ENCODE measurements at places on chromosomes 7 and 10.

DNA sequence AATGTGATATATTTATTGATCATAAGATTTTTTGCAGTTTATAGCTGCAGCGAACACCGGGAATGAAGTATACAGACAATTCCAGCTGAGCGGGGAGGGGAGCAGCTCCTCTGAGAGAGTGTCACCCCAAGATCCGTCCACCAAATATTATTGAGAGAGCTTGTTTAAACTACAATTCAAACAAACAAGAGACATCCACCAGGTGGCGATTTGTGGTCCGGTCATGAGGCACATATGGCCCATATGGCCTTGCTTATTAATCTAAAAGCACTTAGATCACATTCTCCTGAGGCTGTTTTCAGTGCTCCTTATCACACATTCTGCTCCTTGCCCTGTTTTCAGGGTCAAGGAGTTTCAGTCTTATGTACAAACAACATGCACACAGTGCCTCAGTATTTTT, 83.1 kb downstream of the THSD7A start:
- DNase-seq = no peak

DNA sequence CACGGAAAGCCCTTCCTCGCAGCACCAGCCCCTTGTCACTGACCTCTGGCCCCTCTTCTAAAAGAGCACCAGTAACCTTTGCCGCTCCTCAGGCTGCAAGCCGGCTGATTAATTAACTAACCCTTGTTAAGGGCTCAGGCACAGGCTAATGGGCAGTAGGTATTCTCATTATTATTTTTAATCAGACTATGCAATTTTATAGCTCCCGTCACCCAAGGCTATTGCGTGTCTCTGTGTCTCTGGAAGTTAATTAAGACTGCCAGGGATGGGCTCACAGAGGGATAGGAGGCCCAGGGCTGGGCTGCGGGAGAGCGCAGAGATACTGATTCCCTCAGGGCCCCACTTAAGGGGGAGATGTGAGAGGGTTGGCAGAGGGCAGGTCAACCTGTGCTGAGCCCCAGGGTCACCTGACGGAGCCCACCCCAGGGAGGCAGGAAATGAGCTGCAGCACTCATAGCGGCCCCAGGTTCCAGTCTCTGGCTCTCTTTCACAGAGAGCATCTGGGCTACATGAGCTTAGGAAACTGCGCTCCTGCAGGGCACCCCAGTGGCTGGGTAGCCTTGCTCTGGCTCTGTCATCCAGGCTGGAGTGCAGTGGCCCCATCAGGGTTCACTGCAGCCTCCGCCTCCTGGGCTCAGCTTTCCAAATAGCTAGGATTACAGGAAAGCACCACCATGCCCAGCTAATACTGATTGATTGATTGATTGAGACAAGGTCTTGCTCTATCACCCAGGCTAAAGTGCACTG, 92.2 kb upstream of the LRRC4 start:
- DNase-seq = no peak

- DNase-seq = no peak
Measured at GRCh38 chr7:33043501-33044400, 18.8 kb downstream of the NT5C3A start.

DNA sequence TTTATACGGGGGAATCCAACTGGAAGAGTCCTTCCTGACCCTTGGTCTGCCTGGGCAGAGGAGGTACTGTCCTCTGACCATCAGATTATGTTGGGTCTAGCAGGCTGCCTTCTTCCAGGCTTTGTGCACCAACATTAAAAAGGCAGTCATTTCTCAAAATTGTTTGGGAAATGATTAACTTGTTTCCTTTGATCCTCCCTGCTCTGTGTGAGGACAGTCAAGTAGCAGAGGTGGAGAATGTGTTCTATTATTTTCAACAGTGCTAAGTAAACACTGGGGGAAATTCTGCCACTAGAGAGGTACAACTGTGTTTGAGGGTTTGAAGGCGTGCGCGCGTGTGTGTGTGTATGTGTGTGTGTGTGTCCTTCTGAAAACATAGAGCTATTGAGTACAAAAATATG, 20.6 kb downstream of the ACSL5 start:
- no peak for DNase-seq

GRCh38 chr10:114081911-114082583, 38.4 kb downstream of the ADRB1 start:
- no peak for DNase-seq

DNA sequence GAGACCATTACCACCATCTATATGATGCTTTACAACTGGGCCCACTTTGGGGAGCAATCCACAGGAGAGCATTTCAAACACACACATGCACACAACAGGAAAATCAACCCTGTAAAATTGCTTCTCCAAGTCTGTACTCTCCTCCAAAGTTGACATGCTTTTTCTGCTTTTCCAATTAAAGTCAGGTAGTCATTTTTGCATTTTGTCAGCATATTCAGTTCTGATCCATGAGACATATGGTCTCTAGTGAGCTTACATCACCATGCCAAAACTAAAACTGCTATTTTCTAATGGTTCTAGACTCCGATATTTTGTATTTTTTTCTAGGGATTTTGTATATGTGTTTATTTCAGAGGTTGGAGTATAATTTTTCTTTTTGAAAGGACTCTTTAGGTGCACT, 373.5 kb upstream of the LRRTM3 start:
- no peak for DNase-seq

DNA sequence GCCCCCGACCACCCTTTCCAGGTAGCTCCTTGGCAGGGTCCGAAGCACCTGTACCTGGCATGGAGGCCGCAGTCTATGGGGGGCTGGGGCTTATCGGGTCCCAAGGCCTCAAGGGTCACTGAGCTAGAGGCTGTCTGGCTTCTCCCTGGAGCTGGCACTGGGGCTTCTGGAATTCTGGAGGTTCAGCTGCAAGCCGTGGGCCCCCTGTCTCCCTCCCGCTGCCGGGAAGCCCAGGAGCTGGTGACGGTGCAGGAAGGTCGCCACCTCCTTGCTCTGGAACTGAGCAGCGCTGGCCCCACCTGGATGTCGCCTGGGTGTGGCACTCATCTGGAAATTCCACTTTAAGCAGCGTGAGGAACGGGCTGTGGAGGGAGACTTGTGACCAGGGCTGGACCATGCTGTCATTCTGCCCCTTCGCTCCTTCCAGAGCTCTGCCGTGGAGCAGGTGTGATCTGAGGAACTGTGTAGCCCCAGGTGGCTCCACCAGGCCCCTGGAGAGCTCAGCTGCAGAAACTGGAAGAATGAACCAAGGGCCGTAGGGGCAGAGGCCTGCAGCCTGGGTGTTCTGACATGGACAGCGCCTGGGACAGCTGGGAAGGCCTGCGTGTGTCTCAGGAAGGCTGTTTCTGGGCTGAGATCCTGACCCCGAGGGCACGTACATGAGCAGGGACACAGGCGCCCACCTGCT, 129.7 kb upstream of the PPP2R2D start:
- no peak for DNase-seq

- no peak for DNase-seq
Measured at GRCh38 chr7:138705167-138705566, 4.0 kb upstream of the SVOPL start.

GRCh38 chr10:33939410-33939809, 604.9 kb upstream of the NRP1 start:
- DNase-seq = no peak

GRCh38 chr10:126924180-126924914, 19.1 kb downstream of the DOCK1 start:
- no peak for DNase-seq

- DNase-seq = no peak
Measured at GRCh38 chr7:135420786-135421185, 89.1 kb downstream of the CNOT4 start.

- peak; percentile 56 for DNase-seq
Measured at GRCh38 chr10:70461397-70462348, 16.9 kb upstream of the PALD1 start.

DNA sequence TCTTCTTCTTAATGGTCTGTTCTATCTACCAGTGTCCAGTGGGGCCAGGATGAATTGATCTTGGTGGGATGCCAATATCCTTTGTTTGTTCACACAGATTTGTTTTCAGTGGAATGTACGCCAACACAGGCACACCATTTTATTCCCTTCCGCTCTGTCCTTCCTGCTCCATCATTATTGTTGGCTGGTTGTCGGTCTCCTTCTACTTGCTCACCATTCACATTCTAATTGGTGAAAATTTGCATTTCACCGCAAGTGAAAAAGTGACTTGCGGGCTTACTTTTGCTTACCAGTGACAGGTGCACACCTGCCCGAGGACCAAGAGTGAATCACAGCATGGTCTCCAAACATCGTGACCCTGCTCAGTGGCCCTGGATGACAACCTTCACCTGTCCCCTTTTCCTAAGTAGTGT, 148.3 kb downstream of the NOC3L start:
- DNase-seq = no peak

DNA sequence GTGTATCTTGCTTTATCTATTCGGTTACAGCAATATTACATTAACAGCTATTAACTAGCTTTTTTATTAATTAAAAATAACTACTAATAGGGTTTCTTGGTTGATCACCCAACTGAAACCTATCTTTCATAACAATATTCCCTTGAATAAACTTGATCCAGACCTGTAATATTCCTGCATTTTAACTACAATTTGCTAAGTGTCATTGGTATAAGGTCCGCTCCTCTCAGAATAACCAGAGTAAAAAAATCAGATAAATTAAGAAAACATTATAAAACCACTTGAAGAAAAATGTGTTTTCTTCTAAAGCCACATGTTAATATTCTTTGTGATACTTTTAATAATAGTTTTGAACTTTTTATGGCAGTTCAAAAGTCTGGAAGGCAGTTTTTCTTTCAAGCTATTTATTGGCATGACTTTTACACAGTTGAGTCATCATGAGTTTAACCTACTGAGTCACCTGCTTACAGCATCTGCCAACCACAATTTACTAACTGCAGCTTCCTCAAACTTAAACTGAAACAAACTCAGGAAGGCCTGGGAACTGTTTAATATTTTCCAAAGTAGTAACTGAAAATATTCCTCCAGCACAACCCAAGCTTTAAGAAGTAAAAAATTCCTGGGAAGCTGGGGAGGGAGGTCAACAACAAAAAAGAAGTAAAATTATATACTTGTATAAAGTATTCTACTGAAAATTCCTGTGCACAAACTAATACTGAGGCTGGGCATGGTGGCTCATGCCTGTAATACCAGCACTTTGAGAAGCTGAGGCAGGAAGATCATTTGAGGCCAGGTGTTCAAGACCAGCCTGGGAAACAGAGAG, 103.2 kb downstream of the NRBF2 start:
- DNase-seq = peak; percentile 41

DNA sequence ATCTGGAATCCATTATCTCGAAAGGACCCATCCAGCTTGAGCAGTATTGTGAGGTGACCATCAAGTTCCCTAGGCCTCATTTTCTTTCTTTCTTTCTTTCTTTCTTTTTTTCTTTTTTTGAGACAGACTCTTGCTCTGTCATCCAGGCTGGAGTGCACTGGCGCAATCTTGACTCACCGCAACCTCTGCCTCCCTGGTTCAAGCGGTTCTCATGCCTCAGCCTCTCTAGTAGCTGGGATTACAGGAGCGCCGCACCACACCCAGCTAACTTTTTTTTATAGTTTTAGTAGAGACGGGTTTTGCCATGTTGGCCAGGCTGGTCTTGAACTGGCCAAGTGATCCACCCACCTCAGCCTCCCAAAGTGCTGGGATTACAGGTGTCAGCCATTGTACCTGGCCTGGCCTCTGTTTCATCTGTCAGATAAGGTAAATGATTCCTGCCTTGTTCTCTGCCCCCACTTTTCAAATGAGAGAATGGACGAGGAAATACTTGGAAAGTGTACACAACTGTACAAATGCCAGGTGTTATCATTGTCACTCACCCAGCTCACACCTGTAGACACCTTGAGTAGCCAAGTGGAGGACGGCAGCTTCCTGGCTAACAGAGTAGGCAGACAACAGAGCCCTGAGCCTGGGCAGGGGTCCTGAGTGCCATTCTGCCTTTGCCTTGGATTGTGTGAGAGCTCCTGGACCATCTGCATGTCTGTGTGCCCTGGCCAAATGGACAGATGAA, 54.1 kb downstream of the HK1 start:
- no peak for DNase-seq

GRCh38 chr10:23065181-23065948, 30.0 kb upstream of the MSRB2 start:
- DNase-seq = peak; percentile 64

DNA sequence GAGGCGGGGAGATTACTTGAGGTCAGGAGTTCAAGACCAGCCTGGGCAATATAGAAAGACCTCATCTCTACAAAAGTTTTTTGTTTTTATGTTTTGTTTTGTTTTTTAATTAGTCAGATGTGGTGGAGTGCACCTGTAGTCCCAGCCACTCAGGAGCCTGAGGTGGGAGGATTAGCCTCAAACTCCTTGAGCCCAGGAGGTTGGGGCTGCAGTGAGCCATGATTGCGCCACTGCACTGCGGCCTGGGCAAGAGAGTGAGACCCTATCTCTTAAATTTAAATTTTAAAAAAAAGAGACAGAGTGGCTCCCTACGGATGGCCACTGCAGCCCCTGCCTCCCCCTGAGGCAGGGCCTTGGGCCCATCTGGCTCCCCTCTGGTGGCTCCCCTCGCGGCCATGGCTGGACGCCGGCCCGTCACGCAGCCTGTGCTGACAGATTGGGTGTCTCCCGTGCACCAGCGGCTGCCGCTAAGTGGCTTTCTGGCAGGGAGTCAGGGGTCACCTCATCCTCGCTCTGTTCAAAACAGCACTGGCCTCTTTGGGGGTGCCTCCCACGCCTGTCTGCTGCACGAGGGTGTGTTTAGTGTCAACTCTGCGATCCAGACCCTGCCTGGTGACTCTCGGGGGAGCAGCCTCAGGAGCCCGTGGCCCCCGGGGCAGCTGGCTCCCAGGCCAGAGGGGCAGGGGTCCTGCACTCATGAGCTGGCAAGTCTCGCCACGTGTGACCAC, 44.4 kb upstream of the ELN start:
- DNase-seq = no peak

- DNase-seq = no peak
Measured at GRCh38 chr7:34062826-34063225, 157.5 kb downstream of the BMPER start.

- no peak for DNase-seq
Measured at GRCh38 chr7:141685285-141686023, 16.5 kb downstream of the DENND11 start.

DNA sequence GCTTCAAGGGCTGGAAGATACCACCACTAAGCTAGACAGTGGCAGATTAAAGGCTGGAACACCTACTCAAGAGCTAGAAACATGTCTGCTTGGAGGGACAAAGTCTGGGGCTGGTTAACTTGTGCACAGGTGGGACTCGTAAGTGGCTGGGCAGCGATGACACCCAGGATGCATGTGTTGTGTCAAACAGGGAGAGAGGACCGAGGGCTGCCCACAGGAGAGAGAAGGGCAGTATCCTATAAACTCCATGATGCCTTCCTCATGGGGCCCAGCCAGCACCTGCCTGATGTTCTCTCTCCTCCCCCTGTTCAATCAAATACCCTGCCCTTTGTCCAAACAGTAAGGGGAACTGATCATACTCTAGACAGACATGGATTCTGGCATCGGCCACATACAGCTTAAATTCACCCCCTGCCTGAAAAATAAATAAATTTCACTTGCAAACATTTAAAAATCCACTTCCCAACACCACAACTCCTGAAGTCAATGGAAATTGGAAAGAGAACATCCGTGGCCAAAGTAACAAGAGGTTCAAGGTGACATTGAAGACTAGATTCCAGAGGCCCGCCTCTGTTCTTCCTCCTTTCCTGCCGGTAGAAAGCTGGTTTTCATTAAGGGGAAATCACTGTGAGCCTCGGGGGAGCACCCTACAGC, 50.6 kb downstream of the CHST15 start:
- DNase-seq = no peak

- no peak for DNase-seq
Measured at GRCh38 chr10:124049484-124049883, 43.9 kb downstream of the CHST15 start.

All from muscle of arm (tissue), 14 donors.